ENCODE measurements at places on chromosomes 3 and 15.

DNA sequence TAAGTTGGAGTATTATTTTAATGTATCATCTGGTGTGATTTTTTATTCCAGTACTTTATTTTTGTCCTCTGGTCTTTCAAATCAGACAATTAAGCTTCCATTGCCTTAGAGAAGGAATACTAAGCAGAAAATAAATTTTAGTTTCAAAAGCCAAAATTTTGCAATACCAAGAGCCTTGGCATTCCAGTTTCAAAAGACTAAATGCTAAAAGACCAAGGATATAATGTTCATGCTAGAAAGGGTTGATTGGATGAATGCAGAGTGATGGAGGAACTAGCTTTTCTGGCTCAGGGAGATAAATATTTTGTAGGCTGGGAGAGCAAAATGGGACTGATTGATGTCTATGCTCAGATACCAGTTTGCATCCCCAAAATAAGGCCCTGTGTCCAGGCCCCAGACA, 6.2 kb downstream of the CD200 start:
- no peak for DNase-seq

DNA sequence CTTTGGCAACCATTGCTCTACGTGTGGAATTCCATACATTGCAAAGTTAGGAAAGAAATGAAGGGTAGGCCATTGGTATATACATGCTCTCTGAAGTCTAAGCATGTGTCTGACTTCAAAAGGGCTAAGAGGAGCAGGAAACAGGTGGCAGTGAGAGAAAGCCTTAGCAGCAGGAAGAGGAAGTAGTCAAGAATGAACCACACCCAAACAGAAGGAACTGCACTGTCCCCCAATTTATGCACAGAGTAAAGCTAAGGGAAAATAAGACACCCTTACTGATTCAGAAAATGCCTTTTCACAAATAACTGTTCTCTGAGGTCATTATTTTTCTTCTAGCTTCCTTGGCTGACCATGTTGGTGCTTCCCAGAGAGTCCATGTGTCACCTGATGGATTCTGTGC, 575.4 kb downstream of the NTRK3 start:
- DNase-seq = no peak

- no peak for DNase-seq
Observed at GRCh38 chr3:53151465-53151864, 9.5 kb upstream of the PRKCD start.

- DNase-seq = no peak
Observed at GRCh38 chr3:11689749-11690148, 46.0 kb upstream of the VGLL4 start.

DNA sequence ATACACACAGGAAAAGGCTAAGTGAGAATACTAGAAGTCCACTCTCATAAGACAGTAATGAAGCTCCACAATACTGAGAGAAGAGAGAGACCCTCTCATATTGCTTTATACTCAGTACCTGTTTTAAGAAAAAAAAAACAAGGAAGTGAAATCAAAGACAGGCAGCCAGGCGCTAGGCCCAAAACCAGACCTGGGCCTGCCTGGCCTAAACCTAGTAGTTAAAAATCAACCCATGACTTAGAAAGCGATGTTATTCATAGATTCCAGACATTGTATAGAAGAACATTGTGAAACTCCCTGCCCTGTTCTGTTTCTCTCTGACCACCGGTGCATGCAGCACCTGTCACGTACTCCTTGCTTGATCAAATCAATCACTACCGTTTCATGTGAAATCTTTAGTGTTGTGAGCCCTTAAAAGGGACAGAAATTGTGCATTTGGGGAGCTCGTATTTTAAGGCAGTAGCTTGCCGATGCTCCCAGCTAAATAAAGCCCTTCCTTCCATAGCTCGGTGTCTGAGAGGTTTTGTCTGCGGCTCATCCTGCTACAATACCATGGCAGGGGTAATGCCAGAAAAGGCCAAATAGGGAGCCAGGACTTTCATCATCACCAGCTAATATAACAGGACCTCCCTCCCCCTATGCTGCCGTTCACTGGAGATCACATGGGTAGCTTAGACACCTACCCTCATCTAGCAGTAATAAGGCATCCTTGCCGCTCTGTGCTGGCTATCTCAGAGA, 1294.1 kb downstream of the NSUN3 start:
- no peak for DNase-seq

GRCh38 chr15:66786708-66787488, 84.9 kb downstream of the SMAD6 start:
- no peak for DNase-seq

DNA sequence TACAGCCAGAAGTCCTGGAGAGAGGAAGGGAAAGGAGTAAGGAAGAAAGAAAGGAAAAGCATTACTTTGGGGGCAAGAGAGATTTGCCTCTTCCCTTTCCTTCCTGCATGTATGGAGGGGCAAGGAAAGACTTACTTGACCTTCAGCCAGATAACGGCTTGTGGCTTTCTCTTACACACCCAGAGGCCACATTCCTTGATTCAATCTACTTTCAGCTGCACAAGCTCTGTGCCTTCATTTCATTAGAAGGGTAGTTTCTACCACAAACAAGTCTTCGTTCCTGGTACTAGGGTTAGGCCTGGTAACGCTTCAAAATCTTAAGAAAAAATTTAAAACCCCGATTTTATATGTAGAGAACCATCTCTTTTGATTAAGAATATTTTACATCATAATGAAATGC, 835.9 kb downstream of the TUSC7 start:
- DNase-seq = no peak
